ENCODE measurements at places on chromosomes 12 and 14.

- no peaks in the 10 kb centered on the region for H3K27me3 ChIP-seq
- H3K4me3 ChIP-seq, result no peak overlapping the region
- no peak overlapping the region for H3K27ac ChIP-seq
- no peaks in the 10 kb centered on the region for H3K4me1 ChIP-seq
- H3K36me3 ChIP-seq, result no peaks in the 10 kb centered on the region
Observed at GRCh38 chr12:124172636-124173035, 122.3 kb upstream of the RFLNA start.

DNA sequence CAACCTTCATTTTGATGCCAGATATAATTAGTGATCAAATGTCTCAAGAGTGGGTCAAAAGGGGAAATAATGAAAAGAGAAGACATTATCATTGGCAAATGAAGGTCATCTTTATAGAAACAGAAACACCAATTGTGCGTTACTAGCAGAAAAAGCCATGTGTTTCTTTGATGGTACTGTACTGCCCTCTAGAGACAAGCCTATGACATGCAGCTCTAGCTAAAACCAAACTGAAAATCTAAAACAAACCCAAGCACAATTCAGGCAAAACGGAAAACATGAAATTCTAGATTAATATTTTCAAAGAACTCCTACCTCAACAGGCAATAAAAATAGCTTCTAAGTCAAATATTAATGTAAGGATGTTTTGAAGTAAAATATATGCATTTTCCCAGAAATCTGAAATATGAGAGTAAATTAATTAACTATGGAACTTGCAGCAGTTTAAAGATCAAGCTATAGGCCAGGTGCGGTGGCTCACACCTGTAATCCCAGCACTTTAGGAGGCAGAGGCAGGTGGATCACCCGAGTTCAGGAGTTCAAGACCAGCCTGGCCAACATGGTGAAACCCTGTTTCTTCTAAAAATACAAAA is 115.4 kb downstream of the KLHL28 start:
- no peaks in the 10 kb centered on the region for H3K36me3 ChIP-seq
- H3K27ac ChIP-seq, result no peak overlapping the region
- no peaks in the 10 kb centered on the region for H3K27me3 ChIP-seq
- no peaks in the 10 kb centered on the region for H3K4me1 ChIP-seq
- ATAC-seq, result no peak

- H3K27me3 ChIP-seq, result peaks cover 5% of the 10 kb centered on the region
- H3K4me3 ChIP-seq, result no peak overlapping the region
- no peak for ATAC-seq
- H3K27ac ChIP-seq, result peak overlapping the region; percentile 39
- H3K36me3 ChIP-seq, result no peaks in the 10 kb centered on the region
Observed at GRCh38 chr14:61388173-61388975, 67.0 kb downstream of the PRKCH start.

DNA sequence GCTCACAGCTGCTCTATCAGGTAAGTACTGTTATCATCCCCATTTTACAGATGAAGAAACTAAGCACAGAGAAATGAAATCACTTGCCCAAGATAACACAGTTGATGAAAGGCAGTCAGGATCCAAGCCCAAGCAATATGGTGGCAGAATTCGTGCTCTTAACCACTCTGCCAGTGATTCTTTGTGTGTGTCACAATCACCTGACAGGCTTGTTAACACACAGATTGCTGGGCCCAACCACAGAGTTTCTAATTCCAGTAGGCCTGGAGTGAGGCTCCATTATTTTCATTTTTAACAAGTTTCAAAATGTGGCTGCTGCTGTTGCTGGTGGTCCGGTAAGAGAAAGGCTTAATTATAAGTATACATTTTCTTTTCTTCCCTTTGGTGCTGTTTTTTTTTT is 134.2 kb downstream of the TGFB3 start:
- no peak overlapping the region for H3K4me3 ChIP-seq
- peaks cover 37% of the 10 kb centered on the region for H3K4me1 ChIP-seq
- no peaks in the 10 kb centered on the region for H3K36me3 ChIP-seq
- H3K27me3 ChIP-seq, result no peaks in the 10 kb centered on the region

- no peaks in the 10 kb centered on the region for H3K27me3 ChIP-seq
- H3K4me1 ChIP-seq, result no peaks in the 10 kb centered on the region
- peak overlapping the region; percentile 7 for H3K27ac ChIP-seq
- no peak for ATAC-seq
Observed at GRCh38 chr12:52081263-52081733, 1.8 kb downstream of the SMIM41 start.

DNA sequence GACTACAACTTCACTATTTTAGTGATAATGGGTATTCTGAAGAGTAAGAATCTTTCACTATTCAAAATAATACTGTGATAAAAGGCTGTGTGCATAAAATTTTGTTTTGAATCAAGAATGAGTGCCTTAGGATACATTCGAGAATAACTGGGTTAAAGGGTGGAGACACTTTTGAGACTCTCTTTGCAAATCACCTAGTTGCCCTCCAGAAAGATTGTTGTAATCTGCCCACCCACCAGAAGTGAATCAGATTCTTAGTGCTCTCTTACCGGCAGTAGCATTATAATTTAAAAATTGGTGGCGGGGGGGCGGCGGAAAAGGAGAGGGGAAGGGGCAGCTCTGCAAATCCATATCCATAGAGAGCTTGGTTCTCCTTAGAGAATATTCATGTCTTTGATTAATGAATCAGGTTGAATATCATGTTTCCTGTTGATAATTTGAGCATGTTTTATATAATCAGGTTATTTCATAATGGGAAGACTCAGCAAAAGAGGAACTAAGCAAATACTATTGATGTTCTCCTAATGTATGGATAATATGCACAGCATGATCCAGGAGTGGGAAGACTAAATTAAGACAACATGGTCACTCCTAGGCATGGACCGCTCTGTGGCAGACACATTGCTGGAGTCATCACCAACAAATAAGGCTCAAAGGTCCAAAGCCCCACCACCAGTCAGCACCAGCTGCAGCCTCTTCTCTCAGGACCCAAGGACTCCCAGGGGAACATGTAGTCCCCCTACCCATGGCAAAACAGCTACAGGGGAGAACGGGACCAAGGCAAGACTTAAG is 62.7 kb upstream of the CHGA start:
- no peaks in the 10 kb centered on the region for H3K4me1 ChIP-seq
- no peak overlapping the region for H3K27ac ChIP-seq
- no peak for ATAC-seq
- H3K36me3 ChIP-seq, result no peaks in the 10 kb centered on the region
- no peaks in the 10 kb centered on the region for H3K27me3 ChIP-seq
- H3K4me3 ChIP-seq, result no peak overlapping the region

DNA sequence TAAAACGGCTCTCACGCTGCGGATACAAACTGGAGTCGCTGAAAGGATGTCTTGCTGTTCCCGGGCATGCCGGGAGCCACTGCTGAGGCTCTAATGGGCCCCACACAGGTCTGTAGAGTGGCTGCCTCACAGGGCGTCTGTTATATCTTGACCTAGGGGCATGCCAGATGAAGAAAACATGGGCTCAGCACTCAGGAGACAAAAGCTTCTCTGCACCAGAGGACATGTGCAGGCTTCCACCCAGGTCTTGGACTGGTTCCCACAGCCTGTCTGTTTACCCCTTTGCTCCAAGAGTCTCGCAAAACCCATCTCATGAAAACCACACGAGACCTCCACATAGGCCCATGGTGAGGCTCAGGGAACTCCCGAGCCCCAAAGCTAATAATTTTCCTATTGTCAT is 134.2 kb downstream of the RPS29 start:
- H3K4me1 ChIP-seq, result no peaks in the 10 kb centered on the region
- H3K27ac ChIP-seq, result no peak overlapping the region
- no peaks in the 10 kb centered on the region for H3K27me3 ChIP-seq
- no peaks in the 10 kb centered on the region for H3K36me3 ChIP-seq

GRCh38 chr14:24837280-24838046 is 203.5 kb upstream of the GZMB start:
- H3K27me3 ChIP-seq, result no peaks in the 10 kb centered on the region
- ATAC-seq, result no peak
- H3K27ac ChIP-seq, result no peak overlapping the region
- no peaks in the 10 kb centered on the region for H3K36me3 ChIP-seq
- H3K4me1 ChIP-seq, result no peaks in the 10 kb centered on the region

GRCh38 chr12:76820888-76821482 is 57.1 kb downstream of the ZDHHC17 start:
- H3K36me3 ChIP-seq, result no peaks in the 10 kb centered on the region
- ATAC-seq, result no peak
- no peak overlapping the region for H3K27ac ChIP-seq
- no peak overlapping the region for H3K4me3 ChIP-seq

DNA sequence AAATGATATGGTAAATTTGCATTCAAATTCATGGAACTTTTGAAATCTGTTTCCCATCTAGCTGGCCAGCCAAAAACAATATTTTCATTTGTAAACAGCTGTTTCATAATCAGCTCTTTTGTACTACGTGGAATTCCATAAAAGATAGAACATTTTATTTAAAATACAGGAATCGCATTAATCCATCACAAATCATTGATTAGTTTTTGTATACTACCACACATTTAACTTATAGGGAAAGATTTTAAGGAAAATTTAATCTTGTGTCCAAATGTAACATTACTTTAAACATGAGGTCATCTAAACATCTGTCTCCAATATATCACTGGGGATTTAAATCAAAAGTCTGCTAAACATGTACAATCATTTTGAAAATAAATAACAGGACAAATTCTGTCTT is 33.5 kb downstream of the SLC25A21 start:
- no peak for ATAC-seq
- no peak overlapping the region for H3K27ac ChIP-seq
- H3K27me3 ChIP-seq, result no peaks in the 10 kb centered on the region
- H3K4me1 ChIP-seq, result no peaks in the 10 kb centered on the region
- no peaks in the 10 kb centered on the region for H3K36me3 ChIP-seq
- no peak overlapping the region for H3K4me3 ChIP-seq

GRCh38 chr14:67703997-67704396 is 2.3 kb downstream of the RDH12 start:
- no peak for ATAC-seq
- no peak overlapping the region for H3K4me3 ChIP-seq
- H3K36me3 ChIP-seq, result no peaks in the 10 kb centered on the region
- H3K4me1 ChIP-seq, result no peaks in the 10 kb centered on the region
- H3K27me3 ChIP-seq, result no peaks in the 10 kb centered on the region

DNA sequence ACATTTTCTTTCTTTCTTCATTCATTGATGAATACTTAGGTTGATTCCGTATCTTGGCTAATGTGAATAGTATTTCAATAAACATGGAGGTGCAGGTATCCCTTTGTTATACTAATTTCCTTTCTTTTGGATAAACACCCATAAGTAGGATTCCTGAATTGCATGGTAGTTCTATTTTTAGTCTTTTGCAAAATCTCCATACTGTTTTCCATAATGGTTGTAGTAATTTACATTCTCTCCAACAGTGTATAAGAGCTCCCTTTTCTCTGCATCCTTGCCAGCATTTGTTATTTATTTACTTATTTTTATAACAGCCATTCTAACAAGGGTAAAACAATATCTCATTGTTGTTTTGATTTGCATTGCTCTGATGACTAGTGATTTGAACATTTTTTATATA is 36.6 kb downstream of the PIK3C2G start:
- no peaks in the 10 kb centered on the region for H3K4me1 ChIP-seq

- no peaks in the 10 kb centered on the region for H3K4me1 ChIP-seq
- H3K4me3 ChIP-seq, result no peak overlapping the region
- no peaks in the 10 kb centered on the region for H3K27me3 ChIP-seq
- H3K36me3 ChIP-seq, result no peaks in the 10 kb centered on the region
- no peak overlapping the region for H3K27ac ChIP-seq
Observed at GRCh38 chr12:91793676-91794075, 352.0 kb downstream of the BTG1 start.

DNA sequence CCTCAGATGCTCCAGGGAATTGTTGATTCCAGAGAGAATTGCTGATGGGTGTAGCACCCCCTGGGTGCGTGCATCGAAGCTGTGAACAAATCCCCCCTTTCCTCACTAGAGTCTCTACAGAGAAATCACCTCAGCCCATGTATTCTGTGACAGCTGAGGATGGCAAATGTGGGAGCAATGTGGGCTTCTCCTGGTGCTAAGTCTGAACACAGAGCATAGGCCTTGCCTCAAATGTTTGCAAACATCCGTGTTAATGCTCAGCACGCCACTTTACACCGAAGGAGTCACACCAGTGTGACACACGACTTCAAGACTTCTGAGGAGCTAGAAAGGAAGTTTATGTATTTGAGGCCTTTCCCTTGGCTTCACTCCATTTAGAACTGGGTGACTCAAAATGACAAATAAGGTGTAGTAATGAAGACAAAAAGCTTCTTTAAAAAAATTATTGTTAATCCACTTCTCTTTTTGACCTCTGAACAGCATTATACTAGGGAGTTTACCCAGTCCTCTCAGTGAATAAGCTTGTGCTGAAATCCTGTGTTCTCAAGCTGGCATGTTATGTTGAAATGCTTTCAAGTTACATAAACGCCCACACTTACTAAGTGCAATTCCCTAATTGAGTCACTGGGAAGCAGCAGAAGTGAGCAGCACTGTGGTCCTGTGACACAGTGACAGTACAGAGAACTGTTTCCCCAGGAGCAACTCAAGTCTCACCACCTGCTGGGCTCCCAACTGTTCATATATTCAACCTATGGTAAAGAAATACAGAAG is 92.9 kb downstream of the FAR2 start:
- no peaks in the 10 kb centered on the region for H3K27me3 ChIP-seq
- H3K4me1 ChIP-seq, result peaks cover 14% of the 10 kb centered on the region
- peak; percentile 92 for ATAC-seq
- no peaks in the 10 kb centered on the region for H3K36me3 ChIP-seq
- peak overlapping the region; percentile 76 for H3K27ac ChIP-seq
- no peak overlapping the region for H3K4me3 ChIP-seq

DNA sequence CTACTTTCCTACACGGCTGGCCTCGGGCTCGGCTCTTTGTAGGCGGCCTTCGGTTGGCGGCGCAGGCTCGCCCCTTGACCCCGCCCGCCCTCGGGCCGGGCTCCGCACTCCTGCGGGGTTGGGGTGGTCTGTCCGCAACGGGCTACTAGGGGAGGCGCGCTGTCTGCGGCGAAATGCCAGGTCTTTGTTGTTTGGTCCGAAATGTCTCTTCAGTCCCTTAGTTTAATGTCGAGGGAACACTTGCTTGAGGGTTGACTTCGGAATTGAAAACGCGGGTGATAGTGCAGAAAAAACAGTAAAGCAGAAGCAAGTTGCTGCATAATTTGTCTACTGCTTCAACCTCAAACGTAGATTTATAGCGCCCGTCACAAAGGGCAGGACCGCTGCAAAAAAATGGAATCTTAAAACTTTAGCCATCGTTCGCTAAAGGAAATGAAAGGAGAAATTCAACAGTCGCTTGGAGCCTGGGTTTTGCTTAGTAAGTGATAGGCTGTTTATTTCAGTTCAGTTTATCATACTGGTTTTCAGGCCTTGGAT is 390 bp downstream of the JKAMP start:
- H3K27ac ChIP-seq, result peak overlapping the region; percentile 93
- H3K4me1 ChIP-seq, result peaks cover 79% of the 10 kb centered on the region
- peak; percentile 59 for ATAC-seq
- H3K36me3 ChIP-seq, result peaks cover 23% of the 10 kb centered on the region
- H3K4me3 ChIP-seq, result peak overlapping the region; percentile 83
- H3K27me3 ChIP-seq, result no peaks in the 10 kb centered on the region

GRCh38 chr12:51531978-51532497 is 59.0 kb upstream of the SCN8A start:
- H3K27ac ChIP-seq, result no peak overlapping the region
- ATAC-seq, result peak; percentile 61
- H3K36me3 ChIP-seq, result no peaks in the 10 kb centered on the region

- H3K27ac ChIP-seq, result no peak overlapping the region
- H3K4me1 ChIP-seq, result peaks cover 12% of the 10 kb centered on the region
- H3K4me3 ChIP-seq, result no peak overlapping the region
Observed at GRCh38 chr12:98738539-98738938, 93.4 kb downstream of the APAF1 start.

Data from gastroesophageal sphincter (tissue), 4 donors.